Stimulated activated naive CD4-positive, alpha-beta T cell treated with Interleukin-2 at 50 U/mL for 16 hours (primary cell): ENCODE measurements at places on chromosomes 11 and 22.

DNA sequence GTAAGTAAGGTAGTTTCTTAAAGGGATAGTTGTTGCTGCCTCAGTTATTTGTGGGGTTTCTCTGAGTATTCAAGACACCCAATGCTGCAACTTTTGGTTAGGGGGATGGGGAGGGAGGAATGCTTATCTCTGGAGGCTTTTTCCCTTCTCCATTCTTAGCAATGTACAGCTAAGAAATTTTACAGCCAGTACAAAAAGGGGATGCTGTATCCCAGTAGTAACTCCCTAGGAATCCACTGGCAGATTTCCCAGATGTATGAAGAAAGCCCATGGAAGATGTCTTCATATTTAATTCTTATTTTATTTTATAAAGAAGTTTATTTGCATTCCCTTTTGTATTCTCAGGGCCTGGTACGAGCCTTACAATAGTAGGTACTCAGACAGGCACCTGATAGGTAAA lies 154.8 kb downstream of the ENTHD1 start:
- no peak for DNase-seq

- no peak for DNase-seq
These were observed 55.0 kb upstream of the ARFGAP3 start for GRCh38 chr22:42912059-42912458.

DNA sequence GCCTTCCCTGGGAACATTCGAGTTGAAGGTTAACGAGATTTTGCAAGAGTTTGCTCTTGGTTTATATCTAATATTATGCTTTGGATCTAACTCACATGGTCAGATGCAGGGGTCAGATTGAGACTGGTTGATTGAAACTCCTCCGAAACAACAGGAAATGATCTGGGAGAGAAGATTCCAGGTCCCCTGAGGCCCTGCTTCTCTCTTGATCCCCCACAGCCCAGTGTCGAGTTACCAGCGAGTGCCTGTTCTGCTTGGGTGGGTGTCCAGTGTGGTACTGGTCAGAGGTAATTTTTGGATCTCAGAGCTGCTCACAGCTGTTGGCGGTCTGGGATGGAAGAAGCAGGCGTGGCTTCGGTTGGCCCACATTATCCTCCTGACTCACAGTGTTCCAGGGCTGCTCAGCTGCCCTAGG lies 9.2 kb downstream of the FBLN1 start:
- no peak for DNase-seq

DNA sequence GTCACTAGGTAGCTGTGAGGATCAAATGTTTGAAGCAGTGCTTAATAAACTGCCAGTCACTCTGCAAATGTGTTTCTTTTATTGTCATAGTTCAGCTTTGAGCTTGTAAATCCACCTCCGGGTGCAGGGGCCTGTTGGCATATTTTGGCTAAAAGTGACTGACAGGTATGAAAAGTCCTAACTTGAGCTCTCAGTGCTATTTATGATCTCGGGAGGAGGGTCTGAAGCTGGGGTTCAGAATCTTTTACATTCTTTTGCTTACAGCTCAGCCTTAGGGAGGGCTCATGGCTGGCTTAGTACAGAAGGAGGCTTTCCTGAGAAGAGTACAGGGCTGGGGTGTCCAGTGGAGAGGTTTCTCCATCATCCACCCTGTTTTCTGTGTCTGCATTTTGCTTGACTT lies 1.5 kb downstream of the ASPHD2 start:
- DNase-seq, result no peak

DNA sequence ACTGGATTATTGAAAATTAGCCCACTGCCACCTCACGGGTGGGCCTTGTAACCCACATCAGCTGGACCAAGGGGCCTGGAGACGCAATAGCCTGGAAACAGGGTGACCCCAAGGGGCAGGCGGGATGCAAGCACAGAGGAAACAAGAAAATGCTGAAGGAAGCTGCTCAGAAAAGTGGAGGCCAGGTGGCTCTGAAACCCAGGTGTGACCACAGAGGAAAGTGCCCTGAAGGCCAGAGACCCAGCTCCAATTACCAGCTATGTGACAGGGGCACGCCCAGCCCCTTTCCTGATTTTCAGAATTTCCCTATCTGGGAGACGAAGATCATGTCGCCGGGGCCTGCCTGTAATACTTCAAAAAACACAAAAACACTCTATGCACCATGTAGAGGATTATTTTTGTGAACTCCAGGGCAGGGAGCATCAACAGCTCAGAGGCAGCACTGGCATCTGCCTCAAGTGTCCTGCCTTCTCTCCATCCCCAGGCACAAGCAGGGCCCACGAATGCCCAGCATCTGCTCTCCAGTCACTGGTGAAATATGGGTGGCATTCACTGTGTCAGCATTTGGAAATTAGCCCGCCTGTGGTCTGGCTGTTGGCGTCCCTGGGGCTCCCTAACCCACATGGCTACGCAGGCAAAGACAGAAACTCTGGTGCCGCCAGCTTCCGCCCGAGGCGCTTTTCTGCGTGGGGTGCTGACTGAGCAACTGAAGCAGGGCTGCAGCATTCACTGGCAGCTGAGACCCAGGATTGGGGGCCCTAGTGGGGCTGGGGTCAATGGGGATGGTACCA lies 6.3 kb downstream of the KCNJ1 start:
- no peak for DNase-seq

- no peak for DNase-seq
These were observed 148.3 kb downstream of the TEAD1 start for GRCh38 chr11:12822392-12823022.
